Cerebellar nuclear complex (tissue), 1 donor: ENCODE measurements at places on chromosomes 5 and 9.
A peak's percentile ranks its signal among the peaks of the same experiment; 100 is the strongest.

- no peak for DNase-seq
Observed at GRCh38 chr5:150000990-150001659, 586 bp downstream of the HMGXB3 start.

DNA sequence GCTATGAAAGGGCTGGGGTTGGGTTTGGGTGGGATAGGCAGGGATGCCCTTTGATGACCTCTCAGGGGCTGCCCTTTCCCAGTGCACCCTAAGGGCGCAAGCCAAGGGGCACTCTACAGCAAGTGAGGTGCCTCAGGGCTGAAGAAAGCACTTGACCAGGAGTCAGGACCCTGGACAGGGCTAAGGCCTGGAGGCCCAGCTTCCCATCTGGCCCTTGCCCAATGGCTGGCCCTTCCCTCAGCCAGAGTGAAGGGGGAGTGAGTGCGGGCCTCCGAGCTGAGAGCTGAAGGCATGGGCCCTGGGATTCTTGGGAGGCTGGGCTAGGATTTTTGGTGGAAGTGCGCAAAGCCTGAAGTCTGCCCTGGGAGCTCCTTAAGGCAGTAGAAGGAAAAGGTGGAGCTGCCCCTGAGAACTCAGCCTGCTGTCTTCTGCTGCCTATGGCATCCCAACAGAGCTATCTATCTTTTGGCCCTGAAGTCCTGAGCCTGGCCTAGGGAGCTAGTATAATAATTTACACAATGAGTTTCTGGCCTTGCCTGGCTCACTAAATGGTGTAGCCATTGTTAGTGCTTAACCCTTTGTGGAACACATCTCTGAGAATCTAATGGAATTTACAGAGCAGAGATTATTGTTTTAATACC, 16.4 kb downstream of the JADE2 start:
- DNase-seq: no peak

DNA sequence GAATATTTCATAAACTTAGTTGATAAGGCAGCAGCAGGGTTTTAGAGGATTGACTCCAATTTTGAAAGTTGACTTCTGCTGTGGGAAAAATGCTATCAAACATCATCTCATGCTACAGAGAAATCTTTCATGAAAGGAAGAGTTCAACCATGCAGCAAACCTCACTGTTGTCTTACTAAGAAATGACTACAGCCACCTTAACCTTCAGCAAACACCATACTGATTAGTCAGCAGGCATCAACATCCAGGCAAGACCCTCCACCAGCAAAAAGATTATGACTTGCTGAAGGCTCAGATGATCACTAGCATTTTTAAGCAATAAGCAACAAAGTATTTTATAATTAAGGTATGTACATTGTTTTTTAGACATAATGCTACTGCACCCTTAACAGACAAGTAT, 7.6 kb downstream of the TMEM174 start:
- DNase-seq: no peak

- DNase-seq: no peak
Observed at GRCh38 chr5:25891691-25892090, 1146.7 kb downstream of the CDH9 start.

DNA sequence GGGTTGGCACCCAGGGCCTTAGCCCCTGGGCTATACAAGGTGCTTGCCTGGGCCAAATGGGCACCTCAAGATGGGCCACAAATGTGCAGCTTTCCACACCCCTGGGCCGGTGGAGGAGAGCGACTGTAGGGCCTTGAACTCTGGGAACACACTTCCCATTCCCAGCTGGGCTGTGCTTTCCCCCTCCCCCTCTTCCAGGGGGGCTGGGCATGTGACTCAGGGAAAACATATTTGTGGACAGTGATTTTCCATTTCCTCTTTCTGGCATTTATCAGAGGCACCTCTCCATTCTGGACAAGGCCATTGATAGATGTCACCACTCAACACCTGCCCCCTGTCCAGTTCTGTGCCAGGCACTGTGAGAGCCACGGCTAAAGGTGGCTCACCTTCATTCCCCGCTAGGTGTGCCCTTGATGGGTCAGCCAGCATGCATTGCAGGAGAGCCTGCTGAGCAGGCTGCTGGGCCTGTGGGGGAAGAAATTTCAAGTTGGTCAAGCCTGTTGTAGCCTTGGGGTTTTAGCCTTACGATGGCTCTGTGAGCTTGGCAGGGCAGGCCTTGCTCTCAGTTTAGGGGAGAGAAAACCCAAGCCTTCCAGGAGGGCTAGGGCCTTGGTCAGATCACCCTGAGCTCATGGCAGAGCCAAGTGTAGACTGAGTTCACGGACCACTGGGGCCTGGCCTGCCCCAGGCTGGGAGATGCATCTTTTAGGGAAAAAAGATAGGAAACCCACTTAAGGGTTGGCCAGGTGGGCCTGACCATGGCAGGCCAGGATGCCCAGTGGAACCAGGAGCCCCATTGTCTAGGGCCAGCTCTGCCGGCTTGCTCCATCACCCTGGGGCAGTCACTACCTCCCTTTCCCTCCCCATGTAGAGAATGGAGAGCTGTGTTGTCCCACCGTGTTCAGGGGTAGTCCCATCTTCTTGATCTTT, 113.9 kb downstream of the DAB2IP start:
- DNase-seq: peak; percentile 85

DNA sequence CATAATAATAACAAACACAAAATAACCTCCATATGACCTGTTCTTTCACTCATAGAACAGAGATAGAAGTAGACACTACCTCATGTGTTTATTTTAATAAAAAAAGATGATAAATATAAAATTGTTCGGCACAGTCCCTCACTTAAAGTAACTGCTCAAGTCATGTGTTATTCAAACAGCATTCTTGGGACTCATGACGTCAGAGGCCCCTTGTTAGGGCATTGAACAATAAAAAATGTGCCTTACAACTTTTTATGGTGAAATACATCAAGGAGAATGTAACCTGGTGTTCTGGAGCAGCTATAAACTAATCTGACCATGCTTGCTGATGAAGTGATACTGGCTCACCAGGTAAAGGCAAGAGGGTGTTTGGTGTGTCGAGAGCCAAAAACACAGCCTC, 12.2 kb upstream of the NDFIP1 start:
- DNase-seq: no peak

GRCh38 chr5:177403102-177403791, 2.8 kb upstream of the PFN3 start:
- DNase-seq: no peak

DNA sequence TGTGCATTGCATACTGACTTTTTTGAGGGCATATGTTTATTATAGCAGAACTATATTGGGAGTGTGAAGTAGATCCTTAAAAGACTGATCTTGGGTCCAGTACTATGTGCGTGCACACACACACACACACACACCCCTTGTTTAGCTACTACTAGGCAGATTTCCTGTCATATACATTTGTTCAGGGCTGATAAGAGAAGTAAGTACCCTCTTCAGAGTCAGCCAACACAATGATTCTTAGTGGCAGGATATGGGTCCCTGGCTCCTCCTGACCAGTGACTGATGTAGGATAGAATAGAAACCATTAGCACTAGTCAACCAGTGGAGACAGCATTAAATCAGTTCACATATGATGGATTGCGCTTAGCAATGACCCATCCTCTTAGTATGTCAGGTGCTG, 76.2 kb upstream of the MIER3 start:
- DNase-seq: no peak

DNA sequence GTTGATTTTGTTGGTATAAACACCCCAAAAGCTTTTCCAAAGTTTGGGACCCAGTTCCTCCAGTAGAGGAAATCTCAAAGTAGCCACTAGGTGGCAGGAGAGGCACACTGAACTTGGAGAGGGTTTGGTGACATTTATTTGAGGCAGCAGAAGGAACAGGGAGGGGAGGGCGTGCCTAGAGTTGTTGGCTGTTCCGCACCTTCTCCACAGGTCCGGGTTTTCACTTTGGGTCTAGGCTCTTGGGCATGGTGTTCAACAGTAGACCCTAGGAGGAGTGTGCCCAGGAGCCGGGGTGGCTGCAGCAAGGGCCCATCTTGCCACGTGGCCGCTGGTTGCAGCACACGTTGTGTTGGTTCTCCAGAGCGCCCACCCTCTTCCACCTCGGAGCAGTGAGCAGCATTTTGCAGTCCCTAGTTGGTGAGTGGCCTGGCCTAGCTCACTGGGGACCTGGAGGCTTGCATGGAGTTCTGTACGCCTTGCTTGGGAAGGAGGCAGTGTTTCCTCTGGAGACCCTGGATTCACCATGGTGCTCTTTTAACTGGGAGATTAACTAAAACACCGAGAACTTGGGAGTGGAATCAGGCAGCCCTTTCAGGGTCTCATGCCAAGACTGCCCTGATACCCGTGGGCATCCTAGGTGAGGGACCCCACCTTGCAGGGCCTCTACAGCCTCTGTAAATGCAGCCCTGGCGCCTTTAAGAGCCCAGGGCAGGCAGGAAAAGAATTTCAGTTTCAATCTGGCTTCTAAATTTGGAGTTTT, 28.2 kb downstream of the PTPA start:
- DNase-seq: no peak

- DNase-seq: no peak
Observed at GRCh38 chr9:22447618-22448305, 1.1 kb downstream of the DMRTA1 start.

GRCh38 chr5:145854651-145855258, 18.1 kb downstream of the GRXCR2 start:
- DNase-seq: no peak

GRCh38 chr5:33105521-33105941, 335.2 kb upstream of the TARS1 start:
- no peak for DNase-seq

GRCh38 chr9:95422650-95423049, 94.1 kb downstream of the PTCH1 start:
- no peak for DNase-seq

GRCh38 chr5:149938791-149939358, 5.7 kb downstream of the PDE6A start:
- DNase-seq: no peak

DNA sequence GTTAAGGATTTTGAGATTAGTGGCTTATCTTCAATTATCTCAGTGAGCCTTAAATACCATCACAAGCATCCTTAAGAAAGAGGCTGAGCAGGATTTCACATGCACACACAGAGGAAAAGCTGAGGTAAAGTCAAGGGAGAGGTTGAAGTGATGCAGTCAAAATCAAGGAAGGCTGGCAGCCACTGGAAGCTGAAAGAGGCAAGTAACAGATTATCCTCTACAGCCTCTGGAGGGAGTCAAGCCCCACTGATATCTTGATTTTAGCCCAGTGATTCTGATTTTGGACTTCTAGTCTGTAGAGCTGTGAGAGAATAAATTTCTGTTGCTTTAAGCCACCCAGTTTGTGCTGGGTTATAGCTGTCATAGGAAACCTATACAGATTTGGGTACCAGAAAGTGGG, 80.1 kb downstream of the ANKRD31 start:
- no peak for DNase-seq

DNA sequence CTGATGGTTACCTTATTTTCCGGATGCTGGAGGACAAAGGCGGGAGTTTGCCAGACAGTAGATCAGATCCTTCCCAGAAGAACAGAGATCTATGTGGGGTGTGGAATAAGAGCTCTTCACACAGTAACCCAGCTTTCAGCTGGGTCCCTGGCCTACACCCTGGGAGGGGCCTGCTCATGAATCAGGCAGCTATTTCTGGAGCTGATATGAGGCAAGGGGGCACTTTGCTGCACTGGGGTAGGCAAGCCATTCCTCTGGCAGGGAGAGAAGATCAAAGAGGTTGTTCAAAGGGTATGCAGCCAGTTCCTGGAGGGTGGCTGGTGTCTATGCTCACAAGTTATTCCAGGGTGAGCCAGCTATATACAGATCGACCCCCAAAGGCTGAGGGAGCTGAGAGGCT, 48.6 kb downstream of the CYSTM1 start:
- no peak for DNase-seq
